ENCODE measurements at places on chromosomes 4 and X.

- DNase-seq = no peak
Observed at GRCh38 chr4:3739577-3739976, 26.6 kb upstream of the ADRA2C start.

DNA sequence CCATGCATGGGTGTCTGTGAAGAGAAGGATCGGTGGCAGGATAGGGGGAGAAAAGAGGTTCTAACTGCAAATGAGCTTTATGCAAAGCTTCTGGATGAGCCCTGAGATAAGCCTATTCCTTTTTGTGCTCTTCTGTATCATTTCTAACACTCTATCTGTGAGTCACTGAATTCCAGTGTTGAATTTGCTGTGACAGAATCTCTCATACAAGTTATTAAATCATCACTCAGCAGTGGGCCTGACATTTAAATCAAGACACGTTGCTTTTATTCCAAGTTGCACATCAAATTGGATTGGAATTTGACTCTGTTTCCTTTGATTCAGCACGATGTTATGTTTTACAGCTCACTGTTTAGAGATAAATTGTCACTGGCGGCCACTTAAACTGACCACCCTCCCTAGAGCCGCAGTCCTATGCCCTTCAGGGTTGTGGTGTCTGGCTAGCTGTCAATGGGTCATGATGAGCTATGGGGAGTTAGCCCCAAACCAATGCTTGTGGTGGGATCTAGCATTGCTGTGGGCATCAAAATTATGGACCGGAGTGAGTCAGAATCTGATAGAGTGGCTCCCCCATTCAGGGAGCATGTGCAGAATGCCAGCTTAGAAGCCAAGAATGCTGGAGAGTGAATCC is 42.7 kb downstream of the LHFPL1 start:
- DNase-seq = peak; percentile 5

DNA sequence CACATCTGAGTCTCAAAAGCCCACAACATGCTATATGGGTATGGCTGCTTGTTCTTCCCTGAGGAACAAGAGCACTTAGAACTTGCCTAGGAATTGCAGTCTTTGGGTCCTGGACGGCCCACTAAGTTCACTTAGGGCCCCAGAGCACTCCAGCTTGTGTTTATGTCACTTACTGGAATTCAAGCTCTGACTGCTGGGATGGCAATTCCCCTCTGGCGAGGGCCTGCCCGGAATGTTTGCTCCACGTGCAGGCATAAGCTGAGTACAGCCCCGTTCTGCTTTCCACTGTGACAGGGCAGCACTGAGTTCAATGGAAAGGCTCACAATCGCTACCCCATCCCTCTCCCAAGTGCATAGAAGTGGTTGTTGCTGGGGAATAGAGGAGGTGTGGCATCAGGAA is 25.9 kb upstream of the RASSF6 start:
- DNase-seq = no peak

GRCh38 chr4:8403173-8403753 is 37.3 kb downstream of the ACOX3 start:
- peak; percentile 91 for DNase-seq

DNA sequence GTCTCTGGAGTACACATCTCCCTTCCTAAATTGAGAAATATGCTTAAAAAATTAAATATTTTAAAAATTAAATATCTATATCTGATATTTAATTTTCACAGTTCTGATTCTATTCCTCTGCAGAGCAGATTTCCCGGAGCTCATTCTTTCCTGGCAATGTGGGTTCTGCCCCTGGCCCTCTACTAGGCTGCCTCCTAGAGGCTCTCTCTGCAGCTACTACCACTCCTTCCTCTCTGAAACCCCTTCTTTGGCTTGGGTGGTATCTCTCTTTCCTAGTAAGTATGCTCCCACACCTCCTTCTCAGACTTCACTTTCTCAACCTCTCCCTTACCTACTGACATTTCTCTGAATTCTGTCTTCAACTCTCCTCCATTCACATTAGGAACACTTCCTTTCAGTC is 45.3 kb downstream of the RPGR start:
- DNase-seq = no peak

- DNase-seq = no peak
Observed at GRCh38 chrX:10457092-10457491, 163.3 kb downstream of the MID1 start.

DNA sequence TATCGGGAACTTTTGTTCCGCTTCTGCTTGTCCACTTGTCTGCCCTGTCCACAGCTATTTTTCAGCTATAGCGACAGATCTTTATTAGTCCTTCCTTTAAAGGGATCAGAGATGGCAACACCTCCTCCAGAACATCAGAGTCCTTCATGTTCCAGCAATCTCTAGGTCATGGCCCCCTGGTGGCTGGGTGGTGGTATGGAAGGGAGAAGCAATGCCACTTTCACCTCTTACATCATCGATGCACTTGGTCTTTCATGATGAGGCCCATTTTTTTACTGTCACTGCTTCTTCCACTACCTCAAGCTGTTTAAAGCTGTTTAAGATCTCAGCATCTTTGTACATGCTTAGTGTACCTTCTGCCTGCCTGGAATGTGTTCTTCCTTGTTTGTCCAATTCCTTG is 106.7 kb downstream of the ARHGAP6 start:
- no peak for DNase-seq

DNA sequence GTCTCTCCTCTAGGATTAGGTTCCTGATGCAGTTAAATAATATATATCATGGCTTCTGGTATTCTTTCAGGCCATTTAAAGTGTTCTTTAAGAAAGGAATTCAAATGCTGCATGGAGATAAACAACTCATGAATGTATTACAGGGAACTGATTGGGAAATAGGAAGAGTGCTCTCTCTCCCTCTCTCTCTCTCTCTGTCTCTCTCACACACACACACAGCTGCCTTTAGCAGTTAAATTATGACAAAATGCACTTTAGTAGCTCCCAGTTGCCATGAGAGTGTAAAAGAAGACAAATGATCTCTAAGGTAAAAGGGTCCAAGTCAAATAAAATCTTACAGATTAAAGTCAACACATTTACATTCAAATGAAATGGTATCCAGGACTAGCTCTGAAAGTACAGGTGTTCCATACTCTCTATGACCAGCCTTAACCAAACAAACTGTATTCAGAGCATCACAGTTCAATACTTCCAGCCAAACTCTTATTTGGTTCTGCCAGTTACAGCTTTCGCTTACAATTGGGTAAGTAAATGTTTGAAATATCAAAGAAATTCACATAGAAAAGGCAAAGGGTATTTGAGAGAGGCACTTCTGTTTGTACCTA is 94.7 kb upstream of the CXXC4 start:
- DNase-seq = no peak

DNA sequence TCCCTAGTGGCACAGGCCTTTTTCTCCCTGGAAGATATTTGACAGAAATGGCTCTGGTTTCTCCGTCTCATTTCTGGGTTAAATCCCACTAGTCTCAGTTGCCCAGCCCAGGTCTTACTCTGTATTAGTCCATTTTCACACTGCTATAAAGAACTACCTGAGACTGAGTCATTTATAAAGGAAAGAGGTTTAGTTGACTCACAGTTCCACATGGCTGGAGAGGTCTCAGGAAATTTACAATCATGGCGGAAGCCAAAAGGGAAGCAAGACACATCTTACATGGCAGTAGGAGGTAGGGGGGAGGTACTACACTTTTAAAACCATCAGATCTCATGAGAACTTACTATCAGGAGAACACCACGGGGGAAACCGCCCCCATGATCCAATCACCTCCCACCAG is 81.9 kb downstream of the FHDC1 start:
- no peak for DNase-seq

- DNase-seq = no peak
Observed at GRCh38 chr4:155371432-155372043, 5.2 kb downstream of the MAP9 start.

Measured in HTR-8/SVneo (cell line).